Hematopoietic multipotent progenitor cell treated with erythropoietin and hydrocortisone succinate and interleukin-3 and kit ligand, for 6 days (in vitro differentiated cells): ENCODE measurements at places on chromosomes 16 and 17.

- peak; percentile 41 for DNase-seq
Observed at GRCh38 chr17:32536736-32537643, 50.2 kb downstream of the CDK5R1 start.

DNA sequence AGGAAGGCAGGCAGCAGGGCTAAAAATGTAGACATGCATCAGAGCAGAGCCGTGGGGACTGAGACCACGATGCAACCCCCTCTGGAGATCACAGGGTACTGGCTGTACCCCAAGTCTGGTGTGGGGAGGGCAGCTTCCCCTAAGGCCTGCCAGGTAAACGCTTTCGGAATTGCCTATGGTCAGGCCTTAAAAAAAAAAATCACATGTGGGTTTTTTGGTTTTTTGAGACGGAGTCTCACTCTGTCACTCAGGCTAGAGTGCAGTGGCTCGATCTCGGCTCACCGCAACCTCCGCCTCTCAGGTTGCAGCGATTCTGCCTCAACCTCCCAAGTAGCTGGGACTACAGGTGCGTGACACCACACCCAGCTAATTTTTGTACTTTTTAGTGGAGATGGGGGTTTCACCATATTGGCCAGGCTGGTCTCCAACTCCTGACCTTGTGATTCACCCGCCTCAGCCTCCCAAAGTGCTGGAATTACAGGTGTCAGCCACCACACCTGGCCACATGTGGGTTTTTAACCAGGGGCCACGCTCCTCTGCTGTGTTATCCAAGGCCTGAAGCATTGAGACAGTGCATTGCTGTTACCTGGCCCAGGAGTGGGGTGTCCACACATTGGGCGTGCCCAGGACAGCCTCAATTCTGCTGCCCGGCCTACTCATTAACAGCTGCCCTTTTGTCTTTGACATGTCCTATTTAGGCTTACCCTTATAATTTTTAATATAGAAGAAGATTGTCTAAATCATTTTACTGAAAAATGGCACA lies 50.4 kb downstream of the LITAF start:
- no peak for DNase-seq

GRCh38 chr17:74646231-74646630 lies 22.7 kb upstream of the CD300E start:
- peak; percentile 78 for DNase-seq

- no peak for DNase-seq
Observed at GRCh38 chr17:13419676-13420075, 182.1 kb downstream of the HS3ST3A1 start.

DNA sequence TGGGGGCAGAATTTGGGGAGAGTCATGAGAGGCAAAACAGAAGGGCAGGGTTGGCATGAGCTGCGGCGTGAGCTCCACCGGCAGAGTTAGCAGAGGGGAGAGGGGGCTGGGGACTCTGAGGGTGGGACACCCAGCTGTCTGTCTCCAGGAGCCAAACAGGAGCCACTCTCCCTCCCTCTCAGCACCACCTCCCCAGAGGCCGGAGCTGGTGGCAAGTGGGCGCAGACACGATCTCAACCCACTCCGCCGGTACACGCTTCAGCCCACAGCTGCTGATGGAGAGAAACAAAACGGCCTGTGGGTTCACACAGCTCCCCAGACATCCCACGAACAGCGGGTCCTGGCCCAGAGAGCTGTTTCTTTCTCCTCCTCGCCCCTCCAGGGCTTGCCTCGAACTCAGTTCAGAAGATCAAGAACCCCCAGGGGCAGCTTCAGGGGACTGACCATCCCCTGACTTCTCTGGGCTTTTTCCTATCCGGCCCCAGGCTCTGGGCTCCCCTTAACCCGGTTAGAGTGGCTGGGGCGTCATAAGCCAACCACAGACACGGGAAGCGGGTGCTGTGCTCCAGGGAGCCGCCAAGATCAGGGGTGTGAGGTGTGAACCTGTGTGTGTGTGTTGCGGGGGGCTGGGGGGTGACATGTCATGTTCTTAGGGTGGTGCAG lies 7.6 kb downstream of the RHBDF2 start:
- DNase-seq = no peak

DNA sequence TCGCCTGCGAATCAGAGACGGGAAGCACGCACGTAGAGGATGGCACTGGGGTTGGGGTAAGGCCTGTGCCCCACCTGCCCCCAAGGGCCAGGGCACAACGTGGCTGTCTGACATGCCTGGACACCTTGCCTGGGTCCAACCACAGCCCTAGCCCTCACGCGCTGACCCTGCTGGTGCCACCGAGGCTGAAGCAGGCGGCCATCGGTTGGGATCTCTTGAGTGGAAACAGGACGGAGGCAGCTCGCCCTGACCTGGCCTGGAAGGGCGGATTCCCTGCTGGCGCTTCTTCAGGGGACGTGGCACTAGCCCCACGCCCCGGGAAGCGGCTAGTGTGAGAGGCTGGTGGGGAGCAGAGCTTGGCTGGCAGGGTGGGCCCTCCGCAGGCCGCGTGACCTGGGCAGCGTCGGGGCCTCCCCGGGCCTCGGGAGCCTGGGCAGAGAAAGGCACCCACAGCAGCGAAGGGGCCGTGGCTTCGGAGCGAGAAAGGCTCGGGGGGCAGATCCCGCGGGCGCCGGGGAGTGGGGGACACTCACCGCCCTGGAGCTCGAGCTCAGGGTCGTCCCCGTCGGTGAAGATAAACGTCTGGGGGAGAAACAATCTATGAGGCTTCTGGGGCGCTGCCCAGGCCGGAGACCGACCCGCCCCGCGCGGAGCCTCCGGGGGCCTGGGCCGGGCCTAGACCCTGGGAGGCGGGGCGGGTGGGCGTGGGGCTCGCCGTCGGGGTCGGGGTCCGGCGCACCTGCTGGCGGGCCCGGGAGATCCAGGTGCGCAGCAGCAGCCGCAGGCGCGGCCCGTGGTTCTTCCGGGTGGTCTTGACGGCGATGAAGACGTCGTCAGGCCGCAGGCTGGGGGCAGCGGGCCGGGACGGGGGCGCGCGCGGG lies 610 bp downstream of the RFNG start:
- no peak for DNase-seq

DNA sequence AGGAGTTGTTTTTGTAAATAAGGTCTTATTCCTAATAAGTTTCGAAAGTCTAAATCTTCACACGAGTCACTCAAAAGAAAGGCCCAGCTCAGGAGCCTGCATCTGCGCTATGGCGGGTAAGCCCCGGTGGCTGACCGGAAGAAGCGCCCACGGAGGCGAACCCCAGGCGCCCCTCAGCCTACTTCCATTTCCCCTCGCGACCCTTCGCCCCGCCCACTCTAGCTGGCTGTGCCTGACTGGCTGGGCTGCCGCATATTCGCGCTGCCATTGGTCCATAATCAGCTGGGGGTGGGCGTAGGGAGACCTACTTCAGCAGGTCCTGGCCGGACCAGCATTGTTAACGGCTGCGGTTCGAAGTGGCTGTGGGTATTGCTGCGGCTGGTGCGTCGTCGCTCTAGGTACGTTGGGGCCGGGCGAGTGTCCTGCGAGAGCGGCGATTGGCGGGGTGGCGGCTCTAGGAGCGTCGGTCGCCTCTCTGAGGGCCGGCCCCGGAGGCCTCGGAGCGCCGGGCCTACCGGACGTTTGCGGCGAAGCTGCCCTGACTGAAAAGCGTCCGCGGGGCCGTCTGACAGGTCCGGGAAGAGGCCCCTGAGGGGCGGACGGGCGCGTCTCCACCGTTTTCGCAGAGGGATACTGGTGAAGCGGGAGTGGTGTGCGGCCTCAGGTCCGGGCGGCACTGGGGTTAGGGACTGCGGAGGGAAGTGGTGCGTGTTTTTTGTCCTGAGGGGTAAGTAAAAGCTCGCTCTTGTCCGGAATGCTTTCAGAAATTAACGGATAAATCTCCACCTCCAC lies at the start of gene ATF7IP2:
TSS of gene ATF7IP2 (plus strand) at position 337 of the 792 bp plus-strand sequence. CDS start 44,560 bp downstream, outside the sequence.
- peak; percentile 92 for DNase-seq

DNA sequence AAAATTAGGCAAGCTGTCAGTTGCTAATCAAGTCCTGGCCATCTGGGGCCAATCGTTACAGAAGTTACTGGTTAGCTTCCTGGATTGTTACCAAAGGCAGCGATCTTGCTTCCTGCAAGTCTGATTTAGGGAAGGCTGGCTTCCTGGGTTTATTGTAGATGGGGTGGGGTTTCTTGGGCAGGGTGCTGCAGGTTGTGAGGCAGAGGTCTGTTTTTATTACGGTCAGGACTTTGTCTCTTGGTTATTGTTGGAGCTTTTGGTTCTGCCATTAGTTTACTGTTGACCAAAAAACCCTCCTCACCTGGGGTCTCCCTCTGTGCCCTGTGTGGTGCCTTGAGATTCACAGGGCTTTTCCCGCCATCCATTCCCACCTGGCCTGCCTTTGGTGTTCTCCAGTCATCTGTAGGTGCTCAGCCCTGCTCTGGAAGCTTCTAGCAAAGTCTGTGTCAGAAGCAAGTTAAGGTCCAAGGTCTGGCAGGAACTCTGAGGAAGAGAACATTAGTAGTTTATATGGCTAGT lies 36.9 kb downstream of the SLC47A1 start:
- peak; percentile 53 for DNase-seq

GRCh38 chr17:52837492-52837891 lies 679.0 kb upstream of the CA10 start:
- no peak for DNase-seq

DNA sequence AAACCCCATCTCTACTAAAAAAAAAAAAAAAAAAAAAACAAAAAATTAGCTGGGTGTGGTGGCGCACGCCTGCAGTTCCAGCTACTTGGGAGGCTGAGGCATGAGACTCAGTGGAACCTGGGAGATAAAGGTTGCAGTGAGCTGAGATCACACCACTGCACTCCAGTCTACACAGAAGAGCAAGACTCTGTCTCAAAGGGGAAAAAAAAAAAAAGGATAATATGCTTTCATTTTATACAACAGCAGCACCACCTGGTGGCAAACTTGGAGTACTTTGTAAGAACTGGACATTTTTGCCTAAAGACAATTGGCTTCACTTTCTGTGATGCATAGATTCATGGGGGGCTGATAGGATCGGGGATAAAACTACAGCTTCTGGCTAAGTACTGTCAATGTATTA lies 8.5 kb downstream of the CHTF8 start:
- DNase-seq = peak; percentile 90

DNA sequence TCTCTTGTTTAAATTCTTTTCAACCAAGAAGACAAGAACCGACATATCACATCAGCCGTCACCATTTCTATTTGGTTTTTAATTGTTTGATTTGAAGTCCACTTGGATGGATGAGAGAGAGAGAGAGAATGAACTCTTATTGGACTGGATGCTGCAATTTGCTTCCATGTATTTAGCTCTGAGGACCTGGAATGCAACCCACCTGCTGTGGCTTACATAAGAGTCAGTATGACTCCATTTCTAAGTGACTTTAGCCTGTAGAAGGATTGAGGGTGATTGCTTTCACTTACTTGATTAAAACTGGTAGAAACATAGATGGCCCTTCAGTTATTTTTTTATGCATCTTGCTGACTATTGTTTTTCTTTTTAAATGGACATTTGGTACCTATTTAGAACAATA lies 296.1 kb downstream of the CNTNAP4 start:
- DNase-seq = no peak

- DNase-seq = no peak
Observed at GRCh38 chr16:74738816-74739215, 35.8 kb downstream of the FA2H start.

GRCh38 chr16:50229149-50229726 lies 37.1 kb upstream of the ADCY7 start:
- peak; percentile 51 for DNase-seq

- peak; percentile 52 for DNase-seq
Observed at GRCh38 chr17:37737081-37737480, 7.8 kb downstream of the HNF1B start.

DNA sequence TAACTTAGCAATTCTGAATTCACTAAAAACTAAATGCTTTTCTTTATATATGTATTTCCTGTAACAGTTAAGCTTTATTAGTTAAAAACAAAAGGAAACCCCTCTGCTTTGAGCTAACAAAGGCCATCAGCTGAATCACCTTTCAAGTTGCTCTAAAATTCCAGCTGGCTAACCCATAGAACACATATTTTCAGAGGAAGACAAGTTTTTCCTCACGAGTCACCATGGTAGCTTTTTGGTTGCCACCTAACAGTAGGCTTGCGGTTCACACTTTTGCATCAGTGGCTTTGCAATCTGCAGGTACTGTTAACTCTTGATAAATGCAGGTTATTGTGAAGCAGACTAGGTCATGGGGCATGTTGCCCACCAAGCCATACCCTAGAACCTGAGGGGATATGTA lies 57.6 kb upstream of the IRX5 start:
- DNase-seq = no peak

- no peak for DNase-seq
Observed at GRCh38 chr17:46042246-46042645, 43.2 kb downstream of the STH start.

- DNase-seq = no peak
Observed at GRCh38 chr16:78212674-78213073, 113.2 kb downstream of the WWOX start.

DNA sequence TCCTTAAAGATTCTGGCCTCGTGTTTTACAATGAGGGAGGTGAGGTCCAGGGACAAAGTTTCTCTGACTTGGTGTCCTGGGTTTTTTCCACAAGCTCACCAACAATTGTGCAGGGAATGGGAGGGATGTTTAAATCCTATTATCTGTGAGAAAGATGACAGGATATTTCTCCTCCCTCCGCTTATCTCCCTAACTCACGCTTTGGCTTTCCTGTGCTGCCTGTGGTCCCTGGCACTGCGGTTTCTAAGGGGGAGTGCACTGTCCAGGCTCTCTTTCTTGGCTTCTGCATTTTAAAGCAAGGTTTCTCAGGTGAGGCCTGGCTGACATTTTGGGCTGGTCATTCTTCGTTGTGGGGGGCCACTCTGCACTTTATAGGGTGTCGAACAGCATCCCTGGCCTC lies 16.4 kb downstream of the GGA3 start:
- DNase-seq = no peak

DNA sequence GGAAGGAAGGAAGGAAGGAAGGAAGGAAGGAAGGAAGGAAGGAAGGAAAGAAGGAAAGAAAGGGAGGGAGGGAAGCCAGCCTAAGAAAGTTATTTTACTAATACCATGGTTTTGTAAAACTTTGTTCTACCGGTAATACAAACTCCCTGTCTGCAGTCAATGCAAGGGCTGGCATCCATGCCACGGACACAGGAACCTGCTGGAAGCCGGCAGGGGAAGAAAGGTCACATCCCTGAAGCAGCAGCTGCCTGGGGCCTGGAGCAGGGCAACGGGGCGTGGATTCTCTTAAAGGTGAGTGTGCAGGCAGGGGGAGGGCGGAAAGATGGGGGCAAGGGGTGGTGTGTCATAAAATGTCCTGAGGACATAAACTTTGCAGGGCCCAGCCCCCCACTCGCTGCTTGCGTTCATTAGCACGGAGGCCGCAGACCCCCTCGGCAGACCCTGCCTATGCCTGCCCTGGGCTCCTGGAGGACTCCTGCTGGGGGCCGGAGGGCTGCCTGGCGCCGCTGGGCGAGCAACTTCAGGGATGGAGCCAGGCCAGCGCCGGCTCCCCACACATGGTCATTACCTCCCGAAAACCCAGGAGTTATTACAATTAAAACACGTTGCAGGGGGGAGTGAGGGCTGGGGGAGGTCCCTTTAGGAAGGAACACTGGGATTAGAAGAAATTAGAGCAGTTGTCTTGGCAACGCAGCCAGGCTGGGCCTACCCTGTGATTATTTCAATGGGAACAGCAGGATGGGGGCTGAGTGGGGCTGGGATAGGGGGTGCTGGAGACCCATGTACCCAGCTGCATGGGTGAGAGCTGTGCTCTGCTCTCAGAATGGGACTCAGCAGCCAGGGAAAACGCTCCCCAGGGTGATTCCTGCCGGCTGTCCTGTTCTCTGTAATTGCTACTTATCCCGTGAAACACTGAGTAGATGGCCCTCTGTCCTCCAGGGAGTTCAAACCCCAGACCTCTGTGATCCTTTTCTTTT lies 257.9 kb downstream of the SOX9 start:
- no peak for DNase-seq
